ENCODE measurements at places on chromosomes 1 and 21. TPM values are rescaled to one million over a fixed set of nuclear protein-coding genes. Genes with fewer than 3 reads are reported as not detected.

Gene KAZN
- total RNA-seq = 6.9 TPM

Gene ERI3
- total RNA-seq = 48.7 TPM

- no peak for DNase-seq
Measured at GRCh38 chr1:6491966-6492365, 499 bp upstream of the PLEKHG5 start.

DNA sequence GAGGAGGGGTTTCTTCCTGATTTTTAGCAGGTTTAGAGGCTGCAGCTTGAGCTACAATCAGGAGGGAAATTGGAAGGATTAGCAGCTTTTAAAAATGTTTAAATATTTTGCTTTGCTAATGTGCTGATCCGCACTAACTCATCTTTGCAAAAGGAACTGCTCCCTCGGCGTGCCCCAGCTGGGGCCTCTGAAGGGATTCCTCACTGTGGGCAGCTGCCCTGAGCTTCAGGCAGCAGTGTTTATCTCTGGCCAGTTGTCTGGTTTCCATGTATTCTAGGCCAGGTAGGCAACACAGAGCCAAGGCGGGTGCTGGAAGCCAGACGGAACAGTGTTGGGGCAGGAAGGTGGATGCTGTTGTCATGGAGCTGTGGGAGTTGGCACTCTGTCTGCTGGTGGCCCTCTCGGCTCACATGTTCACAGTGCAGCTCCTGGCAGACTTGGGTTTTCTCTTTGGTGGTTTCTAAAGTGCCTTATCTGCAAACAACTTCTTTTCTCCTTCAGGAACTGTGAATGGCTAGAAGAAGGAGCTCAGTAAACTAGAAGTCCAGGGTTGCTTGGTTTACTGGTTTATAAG is 18.9 kb downstream of the NECAP2 start:
- DNase-seq = no peak

GRCh38 chr1:14228677-14229076 is 369.8 kb upstream of the KAZN start:
- DNase-seq = no peak

DNA sequence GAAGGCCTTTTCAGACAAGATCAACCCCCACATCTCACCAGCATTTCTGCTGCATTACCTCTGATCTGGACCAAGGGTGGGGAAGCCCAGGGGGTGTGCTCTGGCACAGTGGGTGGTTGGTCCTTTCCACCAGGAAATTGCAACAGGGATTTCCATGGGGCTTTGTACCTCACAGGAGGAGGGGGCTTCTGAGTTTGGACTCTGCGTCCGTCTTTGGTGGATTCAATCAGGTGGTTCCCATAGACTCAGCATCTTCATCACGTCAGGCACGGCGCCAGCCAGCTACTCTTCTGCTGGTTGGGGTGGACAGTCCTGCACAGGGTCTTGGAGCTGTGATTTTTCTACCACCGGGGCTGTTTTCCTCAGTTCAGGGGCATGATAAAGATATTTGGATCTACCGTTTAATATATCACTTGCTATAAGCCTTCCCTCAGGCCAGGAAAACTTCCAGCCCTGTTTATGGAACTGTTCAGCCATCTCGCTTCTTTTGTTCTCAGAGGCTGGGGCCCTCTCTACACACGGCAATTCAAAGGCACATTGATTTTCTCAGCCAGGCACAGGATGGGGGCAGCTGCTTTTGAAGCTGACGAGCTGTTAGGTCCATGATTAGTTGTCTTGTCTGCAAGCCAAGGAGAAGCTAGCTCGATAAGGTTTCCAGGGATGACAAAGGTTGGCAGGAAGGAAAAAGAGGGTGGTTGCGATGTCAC is 467.3 kb downstream of the CAMTA1 start:
- no peak for DNase-seq

- no peak for DNase-seq
Measured at GRCh38 chr1:87956072-87956471, 627.4 kb downstream of the LMO4 start.

DNA sequence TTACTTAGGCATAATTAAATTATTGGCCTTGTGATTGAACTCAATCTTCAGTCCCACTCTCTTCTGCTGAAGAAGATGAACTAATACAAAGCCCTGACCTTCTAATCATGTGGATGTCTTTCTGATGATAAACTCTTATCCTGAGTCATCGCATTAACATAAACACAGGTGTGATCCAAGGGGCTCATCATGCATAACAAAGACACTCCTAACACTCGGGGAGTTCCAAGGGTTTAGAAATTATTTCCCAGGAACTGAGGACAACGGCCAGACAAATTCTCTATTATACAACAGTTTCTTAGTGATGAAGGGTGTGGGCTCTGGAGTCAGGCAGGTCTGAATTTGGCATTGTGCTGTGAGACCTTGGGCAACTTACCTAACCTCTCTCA is 18.0 kb downstream of the DUSP10 start:
- DNase-seq = no peak

GRCh38 chr1:219460896-219461815 is 151.7 kb downstream of the ZC3H11B start:
- no peak for DNase-seq

DNA sequence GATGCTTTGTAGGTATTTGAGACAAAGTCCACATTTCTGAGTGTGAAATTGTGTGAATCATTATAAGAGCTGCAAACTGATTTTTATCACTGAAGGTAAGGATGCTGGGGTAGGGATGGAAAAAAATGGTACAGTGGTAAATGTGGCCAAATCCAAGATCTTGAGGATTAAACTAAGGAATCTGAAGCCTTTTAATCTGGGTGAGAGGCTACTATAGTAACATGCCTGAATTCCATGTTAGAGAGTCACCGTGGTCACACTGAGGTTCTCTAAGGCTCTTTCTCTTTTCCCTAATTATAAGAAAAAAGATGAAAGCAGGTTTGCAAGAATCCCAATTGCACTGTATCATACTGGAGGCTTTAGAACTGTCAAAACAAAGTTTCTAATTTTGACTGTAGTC is 17.6 kb downstream of the PTGER3 start:
- DNase-seq = no peak

Data from glomerular endothelial cell (primary cell).